CD4-positive, alpha-beta T cell treated with Interleukin-4 for 4 hours (primary cell): ENCODE measurements at places on chromosomes 16 and 17.

GRCh38 chr16:3576211-3576610 lies 992 bp downstream of the NLRC3 start:
- peak; percentile 27 for DNase-seq

- DNase-seq, result no peak
Measured at GRCh38 chr16:87723226-87723623, 42.6 kb downstream of the KLHDC4 start.

- peak; percentile 57 for DNase-seq
Measured at GRCh38 chr16:87963400-87963799, 12.2 kb downstream of the BANP start.

- peak; percentile 11 for DNase-seq
Measured at GRCh38 chr16:66605177-66605978, 874 bp downstream of the CMTM3 start.
